Endothelial cell (in vitro differentiated cells): ENCODE measurements at places on chromosomes 7 and 10.

DNA sequence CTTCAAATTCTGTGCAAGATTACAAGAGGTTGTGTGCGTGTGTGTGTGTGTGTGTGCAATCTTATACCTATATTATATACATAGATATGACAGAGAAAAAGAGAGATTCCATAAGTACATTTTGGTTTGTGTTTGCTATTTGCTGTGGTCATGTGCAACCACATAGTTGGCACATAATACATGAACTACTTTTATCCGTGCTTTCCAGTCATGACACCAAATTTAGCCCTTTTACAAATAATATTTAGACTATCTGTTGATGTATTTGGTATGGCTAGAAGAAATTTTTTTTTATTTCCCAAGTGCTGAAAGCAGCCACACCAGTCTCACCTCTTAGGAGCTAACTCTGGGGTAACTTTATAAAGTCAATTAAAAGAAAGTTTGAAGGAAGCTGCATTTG, 63.5 kb upstream of the EGFR start:
- no peaks in the 10 kb centered on the region for H3K4me1 ChIP-seq
- no peak overlapping the region for H3K4me3 ChIP-seq
- no peak overlapping the region for H3K27ac ChIP-seq
- DNase-seq, result no peak
- H3K36me3 ChIP-seq, result no peaks in the 10 kb centered on the region

DNA sequence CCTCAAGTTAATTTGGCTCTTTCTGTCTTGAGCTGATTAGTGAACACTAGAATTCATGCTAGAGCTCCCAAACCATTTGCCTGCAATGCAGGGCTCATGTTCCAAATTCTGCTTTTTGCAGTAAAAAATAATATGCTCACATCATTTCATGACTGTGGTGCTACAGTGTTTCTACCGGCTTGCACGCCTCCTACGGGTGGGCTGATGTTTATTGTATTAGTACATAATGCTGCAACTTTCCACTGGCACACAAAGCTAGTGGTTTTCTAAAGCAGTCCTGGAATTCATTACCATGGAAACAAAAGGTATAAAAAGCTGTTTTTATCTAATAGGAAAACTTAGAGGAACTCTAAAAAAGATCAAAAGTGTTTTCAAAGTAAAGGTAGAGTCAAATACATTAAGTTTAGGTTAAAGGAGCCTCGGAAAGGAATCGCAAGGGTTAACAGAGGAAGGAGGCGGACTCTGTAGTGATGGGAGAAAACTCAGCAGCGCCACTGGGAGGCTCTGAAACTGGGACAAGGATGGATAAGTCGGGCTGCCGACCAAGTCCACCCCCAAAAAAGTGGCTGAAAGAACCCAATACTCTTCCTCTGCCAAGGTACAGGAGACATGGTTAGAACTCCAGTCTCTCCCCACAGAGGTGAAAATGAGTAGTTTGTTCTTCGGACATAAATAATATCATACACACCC, 25.9 kb downstream of the GRM8 start:
- H3K27ac ChIP-seq, result no peak overlapping the region
- H3K4me1 ChIP-seq, result peaks cover 14% of the 10 kb centered on the region
- no peak for DNase-seq
- H3K4me3 ChIP-seq, result no peak overlapping the region

GRCh38 chr7:55569797-55570196, 2.5 kb downstream of the VOPP1 start:
- H3K4me1 ChIP-seq, result peaks cover 43% of the 10 kb centered on the region
- H3K27ac ChIP-seq, result peak overlapping the region; percentile 30
- H3K4me3 ChIP-seq, result peak overlapping the region; percentile 83
- H3K36me3 ChIP-seq, result peaks cover 4% of the 10 kb centered on the region
- DNase-seq, result no peak

- no peaks in the 10 kb centered on the region for H3K4me1 ChIP-seq
- H3K36me3 ChIP-seq, result no peaks in the 10 kb centered on the region
- peaks cover 3% of the 10 kb centered on the region for H3K27me3 ChIP-seq
- no peak for DNase-seq
- H3K27ac ChIP-seq, result no peak overlapping the region
Observed at GRCh38 chr10:128373071-128373749, 247.0 kb upstream of the MKI67 start.

GRCh38 chr7:37758501-37759045, 75.0 kb downstream of the GPR141 start:
- H3K4me1 ChIP-seq, result peaks cover 2% of the 10 kb centered on the region
- H3K27ac ChIP-seq, result no peak overlapping the region
- DNase-seq, result no peak

- H3K27me3 ChIP-seq, result no peaks in the 10 kb centered on the region
- no peak overlapping the region for H3K4me3 ChIP-seq
- no peak overlapping the region for H3K27ac ChIP-seq
- no peak for DNase-seq
Observed at GRCh38 chr10:76252733-76253132, 821.3 kb downstream of the LRMDA start.

DNA sequence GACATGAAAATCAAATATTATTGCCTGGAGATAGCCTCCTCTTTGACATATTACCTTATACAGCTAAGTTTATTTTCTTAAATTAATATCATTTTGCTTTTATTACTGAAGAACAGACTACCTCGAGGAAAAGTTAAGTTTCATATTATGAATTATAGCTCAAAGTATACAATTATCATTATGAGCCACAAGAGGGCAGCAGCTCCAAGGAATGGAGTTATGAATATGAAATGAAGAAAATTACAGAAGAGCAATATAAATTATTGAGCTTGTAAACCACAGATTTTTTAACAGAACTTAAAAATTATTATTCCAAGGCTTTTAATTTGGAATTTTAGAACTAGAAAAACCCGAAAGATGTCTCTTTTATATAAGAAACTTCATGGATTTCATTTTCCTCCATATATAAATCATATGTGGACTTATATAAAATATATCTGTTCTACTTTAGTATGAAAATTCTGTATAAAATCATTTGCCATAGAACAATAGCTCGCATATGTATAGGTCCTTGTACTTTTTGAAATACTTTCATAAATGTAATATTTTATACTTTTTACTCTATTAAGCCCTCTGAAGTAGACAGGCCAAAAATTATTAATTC, 40.1 kb downstream of the IQUB start:
- H3K27me3 ChIP-seq, result no peaks in the 10 kb centered on the region
- H3K36me3 ChIP-seq, result no peaks in the 10 kb centered on the region
- H3K4me1 ChIP-seq, result no peaks in the 10 kb centered on the region
- H3K4me3 ChIP-seq, result no peak overlapping the region

DNA sequence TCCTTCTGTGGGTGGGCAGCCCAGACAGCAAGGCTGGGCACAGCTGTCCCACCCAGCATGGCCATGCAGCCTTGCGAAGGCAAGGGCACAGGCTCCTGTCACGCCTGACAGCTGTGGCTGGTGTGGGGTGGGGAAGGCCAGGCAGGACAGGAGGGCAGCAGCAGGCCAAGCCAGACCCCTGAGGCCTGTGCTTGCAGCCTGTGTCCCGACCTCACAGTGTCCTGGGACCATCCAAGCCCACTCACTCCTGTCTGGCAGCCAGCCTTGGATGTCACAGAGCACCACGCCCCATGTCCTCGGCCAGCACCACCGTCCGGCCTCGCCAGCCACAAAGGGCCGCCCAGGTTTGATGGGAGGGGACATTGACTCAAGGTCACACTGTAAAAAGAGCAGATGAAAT, 85.5 kb upstream of the LRRC4 start:
- H3K4me3 ChIP-seq, result no peak overlapping the region
- H3K27ac ChIP-seq, result no peak overlapping the region
- peaks cover 4% of the 10 kb centered on the region for H3K27me3 ChIP-seq

DNA sequence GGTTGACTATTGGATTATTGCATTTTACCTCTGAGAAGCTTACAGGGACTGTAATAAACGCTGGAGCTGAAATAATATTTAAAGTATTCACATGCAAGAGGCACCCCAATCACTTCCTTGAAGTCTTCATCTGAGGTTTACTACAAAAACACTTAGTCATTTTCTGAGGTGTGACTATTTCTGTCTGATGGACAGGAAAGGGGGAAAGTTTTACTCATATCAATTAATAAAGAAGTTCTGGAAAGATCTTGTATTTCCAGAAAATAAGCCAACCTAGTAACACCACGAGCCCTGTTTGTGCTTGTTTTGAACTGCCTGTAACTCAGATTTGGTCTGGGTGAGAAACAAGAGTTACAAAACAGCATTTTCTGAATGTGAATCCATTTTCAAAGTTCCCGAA, 63.9 kb upstream of the PRKCQ start:
- H3K4me1 ChIP-seq, result peaks cover 4% of the 10 kb centered on the region
- no peak for DNase-seq
- H3K4me3 ChIP-seq, result no peak overlapping the region
- no peak overlapping the region for H3K27ac ChIP-seq

DNA sequence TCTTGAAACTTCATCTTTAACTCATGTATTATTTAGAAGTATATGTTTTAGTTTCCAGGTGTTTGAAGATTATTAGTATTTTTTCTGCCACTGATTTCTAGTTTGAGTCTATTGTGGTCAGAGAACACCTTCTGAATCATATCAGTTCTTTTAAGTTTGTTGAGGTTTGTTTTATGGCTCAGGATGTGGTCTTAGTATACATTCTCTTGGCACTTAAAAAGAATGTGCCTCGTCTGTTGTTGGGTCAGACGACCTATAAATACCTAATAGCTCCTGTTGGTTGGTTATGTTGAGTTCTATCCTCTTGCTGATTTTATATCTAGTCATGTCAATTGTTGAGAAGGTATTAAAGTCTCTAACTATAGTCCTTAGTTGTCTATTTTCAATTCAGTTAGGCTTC, 15.9 kb downstream of the TDRD1 start:
- peaks cover 16% of the 10 kb centered on the region for H3K4me1 ChIP-seq
- H3K27ac ChIP-seq, result no peak overlapping the region
- DNase-seq, result no peak
- no peaks in the 10 kb centered on the region for H3K27me3 ChIP-seq
- no peak overlapping the region for H3K4me3 ChIP-seq

DNA sequence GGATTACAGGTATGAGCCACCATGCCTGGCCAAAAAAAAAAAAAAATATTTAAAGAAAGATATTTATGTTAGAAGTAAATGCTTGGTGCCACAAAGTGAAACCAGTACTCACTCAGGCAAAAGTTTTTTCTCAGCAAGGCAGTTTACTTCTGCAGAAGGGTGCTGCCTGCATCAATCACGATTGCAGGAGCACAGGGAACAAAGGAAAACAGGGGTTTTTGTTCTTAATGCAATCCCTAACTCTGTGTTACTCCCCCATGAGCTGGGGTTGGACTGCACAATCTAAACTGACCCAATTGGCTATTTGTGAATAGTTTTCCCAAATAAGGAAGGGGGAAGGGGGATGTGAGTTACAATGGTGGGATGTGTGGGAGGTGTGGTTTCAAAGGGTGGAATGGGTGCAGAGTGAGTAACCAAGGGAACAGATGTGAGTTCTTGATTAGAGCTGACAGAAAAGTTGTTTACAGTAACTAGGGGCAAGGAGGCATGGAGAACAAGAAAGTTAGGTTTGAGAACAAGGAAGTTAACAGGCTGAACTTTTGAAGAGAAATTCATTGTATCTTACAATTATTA, 255.4 kb downstream of the TYW1 start:
- no peak for DNase-seq
- H3K4me3 ChIP-seq, result peak overlapping the region; percentile 50
- H3K4me1 ChIP-seq, result no peaks in the 10 kb centered on the region
- H3K36me3 ChIP-seq, result peaks cover 14% of the 10 kb centered on the region
- peak overlapping the region; percentile 19 for H3K27ac ChIP-seq

- H3K4me3 ChIP-seq, result peak overlapping the region; percentile 80
- no peak overlapping the region for H3K27ac ChIP-seq
- no peaks in the 10 kb centered on the region for H3K36me3 ChIP-seq
- H3K4me1 ChIP-seq, result peaks cover 14% of the 10 kb centered on the region
Observed at GRCh38 chr10:102064503-102064867, 664 bp upstream of the HPS6 start.

GRCh38 chr10:121536310-121536913, 61.8 kb downstream of the FGFR2 start:
- no peak overlapping the region for H3K27ac ChIP-seq
- no peaks in the 10 kb centered on the region for H3K4me1 ChIP-seq
- H3K4me3 ChIP-seq, result no peak overlapping the region
- no peaks in the 10 kb centered on the region for H3K27me3 ChIP-seq
- no peak for DNase-seq

GRCh38 chr7:154744256-154744860, 258.6 kb downstream of the PAXIP1 start:
- H3K27me3 ChIP-seq, result peaks cover 3% of the 10 kb centered on the region
- no peak overlapping the region for H3K27ac ChIP-seq
- no peak overlapping the region for H3K4me3 ChIP-seq
- H3K36me3 ChIP-seq, result no peaks in the 10 kb centered on the region

GRCh38 chr7:94288096-94288495, 106.6 kb upstream of the COL1A2 start:
- H3K4me1 ChIP-seq, result peaks cover 7% of the 10 kb centered on the region
- H3K36me3 ChIP-seq, result no peaks in the 10 kb centered on the region
- H3K4me3 ChIP-seq, result no peak overlapping the region
- H3K27ac ChIP-seq, result no peak overlapping the region

- DNase-seq, result no peak
- H3K4me3 ChIP-seq, result no peak overlapping the region
- no peaks in the 10 kb centered on the region for H3K4me1 ChIP-seq
- H3K27ac ChIP-seq, result no peak overlapping the region
- no peaks in the 10 kb centered on the region for H3K36me3 ChIP-seq
Observed at GRCh38 chr7:71668572-71668971, 536.6 kb downstream of the GALNT17 start.

GRCh38 chr10:101311185-101312066, 42.5 kb upstream of the BTRC start:
- H3K4me3 ChIP-seq, result no peak overlapping the region
- DNase-seq, result no peak
- H3K27ac ChIP-seq, result no peak overlapping the region
- H3K36me3 ChIP-seq, result peaks cover 3% of the 10 kb centered on the region
- peaks cover 11% of the 10 kb centered on the region for H3K4me1 ChIP-seq
- no peaks in the 10 kb centered on the region for H3K27me3 ChIP-seq

DNA sequence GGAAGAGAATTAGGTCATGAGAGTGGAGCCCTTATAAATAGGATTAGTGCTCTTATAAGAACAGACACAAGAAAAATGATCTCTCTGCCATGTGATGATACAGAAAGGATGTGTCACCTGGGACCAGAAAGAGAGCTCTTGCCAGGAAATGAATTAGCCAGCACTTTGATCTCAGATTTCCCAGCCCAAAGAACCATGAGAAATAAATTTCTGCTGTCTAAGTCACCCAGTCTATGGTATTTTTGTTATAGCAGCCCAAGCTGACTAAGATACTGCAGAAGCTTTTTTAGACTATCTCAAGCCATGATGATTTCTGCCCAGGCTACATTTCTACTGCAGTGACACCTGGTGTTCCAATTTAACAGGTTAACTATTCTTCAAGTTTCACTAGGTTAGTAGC, 84.8 kb downstream of the RSU1 start:
- no peak overlapping the region for H3K27ac ChIP-seq
- H3K4me3 ChIP-seq, result no peak overlapping the region
- peaks cover 2% of the 10 kb centered on the region for H3K27me3 ChIP-seq
- no peak for DNase-seq
